ENCODE measurements at places on chromosomes 4 and X. TPM values are rescaled to one million over a fixed set of nuclear protein-coding genes. Genes with fewer than 3 reads are reported as not detected.

Gene FAM53A
- polyA plus RNA-seq = 1.4 TPM

Gene IDH3G
- polyA plus RNA-seq = 65.5 TPM

Gene SULT1B1
- 7.3 TPM for polyA plus RNA-seq

Gene FHDC1
- polyA plus RNA-seq = 22.8 TPM

- DNase-seq = no peak
- no peak overlapping the region for H3K4me3 ChIP-seq
- no peak overlapping the region for H3K27ac ChIP-seq
These were observed 10.1 kb upstream of the RPL39 start for GRCh38 chrX:119801253-119802221.

Gene NHSL2
- polyA plus RNA-seq = 2.0 TPM

Gene ADGRG4
- polyA plus RNA-seq = not detected

DNA sequence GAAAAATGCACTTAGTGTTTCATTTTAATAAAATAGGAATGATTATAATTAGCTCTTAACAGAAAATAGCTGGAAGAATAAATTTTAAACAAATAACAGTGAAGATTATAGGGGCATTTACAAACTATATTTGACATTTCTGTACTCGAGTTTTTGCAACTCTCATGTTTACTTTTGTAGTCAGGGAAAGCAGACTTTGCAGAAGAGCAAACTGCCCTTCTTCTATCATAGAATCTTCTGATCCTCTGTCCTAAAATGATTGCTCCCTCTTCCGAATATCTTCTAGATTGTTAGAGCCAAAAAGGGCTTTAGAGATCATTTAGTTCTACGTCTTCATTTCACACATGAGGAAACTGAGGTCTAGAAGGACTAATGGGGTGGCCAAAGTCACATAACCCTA is 219.0 kb downstream of the RELL1 start:
- no peak overlapping the region for H3K4me3 ChIP-seq
- H3K27ac ChIP-seq = no peak overlapping the region
- no peak for DNase-seq
- H3K27me3 ChIP-seq = no peaks in the 10 kb centered on the region
- H3K4me1 ChIP-seq = no peaks in the 10 kb centered on the region
- H3K36me3 ChIP-seq = no peaks in the 10 kb centered on the region

Gene SRPX
- 71.0 TPM for polyA plus RNA-seq

GRCh38 chrX:99301990-99302389 is 1108.1 kb downstream of the PCDH19 start:
- no peak overlapping the region for H3K27ac ChIP-seq
- H3K4me1 ChIP-seq = no peaks in the 10 kb centered on the region
- DNase-seq = no peak
- peaks cover 14% of the 10 kb centered on the region for H3K27me3 ChIP-seq
- no peaks in the 10 kb centered on the region for H3K36me3 ChIP-seq

DNA sequence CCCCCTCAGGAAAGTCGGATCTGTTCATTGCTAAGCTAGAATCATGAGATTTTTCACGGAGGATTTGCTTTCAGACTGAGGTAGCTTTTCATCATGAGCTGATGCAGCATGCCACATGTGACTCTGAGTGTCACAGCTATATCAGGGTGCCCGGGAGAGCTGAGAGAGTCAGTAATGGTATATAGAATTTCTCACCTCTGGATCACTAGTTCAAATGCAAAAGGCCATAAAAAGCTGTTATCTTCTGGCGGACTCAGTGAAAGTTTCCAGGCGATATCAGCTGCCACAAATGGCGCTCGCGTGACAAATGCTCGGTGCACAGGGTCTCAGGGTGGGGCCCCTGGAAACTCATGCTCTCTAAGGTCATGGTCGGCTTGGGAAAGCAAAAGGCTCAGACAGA is 150.1 kb downstream of the DHX15 start:
- H3K27me3 ChIP-seq = no peaks in the 10 kb centered on the region
- no peaks in the 10 kb centered on the region for H3K4me1 ChIP-seq

Gene XAGE1B
- 4.3 TPM for polyA plus RNA-seq

Gene TMEM128
- 30.1 TPM for polyA plus RNA-seq

DNA sequence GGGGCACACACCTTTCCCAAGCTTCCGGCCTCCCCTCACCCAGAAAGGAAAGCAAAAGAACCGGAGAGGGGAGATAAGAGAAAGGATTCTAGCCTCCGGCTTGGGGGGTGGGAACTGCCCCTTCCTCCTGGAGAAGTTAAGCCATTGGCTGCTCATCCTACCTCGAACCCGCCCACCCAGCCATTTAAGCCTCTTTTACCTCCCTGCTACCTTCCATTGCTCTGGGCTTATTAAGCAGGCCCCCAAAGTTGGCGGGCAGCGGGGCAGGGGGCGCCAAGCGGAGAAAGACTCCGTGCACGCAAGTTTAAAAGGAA is 2.3 kb downstream of the MAML3 start:
- no peaks in the 10 kb centered on the region for H3K27me3 ChIP-seq
- H3K4me3 ChIP-seq = peak overlapping the region; percentile 76
- peak overlapping the region; percentile 98 for H3K27ac ChIP-seq
- no peaks in the 10 kb centered on the region for H3K36me3 ChIP-seq
- peak; percentile 96 for DNase-seq

Gene ZAR1
- polyA plus RNA-seq = 0.22 TPM

- H3K27me3 ChIP-seq = no peaks in the 10 kb centered on the region
- H3K36me3 ChIP-seq = no peaks in the 10 kb centered on the region
- no peak for DNase-seq
- H3K27ac ChIP-seq = no peak overlapping the region
These were observed 249.8 kb upstream of the AADAT start for GRCh38 chr4:170339522-170339921.

GRCh38 chrX:109959356-109959871 is 43.5 kb upstream of the TMEM164 start:
- no peak overlapping the region for H3K4me3 ChIP-seq
- peaks cover 11% of the 10 kb centered on the region for H3K27me3 ChIP-seq
- no peak for DNase-seq
- no peaks in the 10 kb centered on the region for H3K4me1 ChIP-seq

Gene QRFPR
- polyA plus RNA-seq = 0.02 TPM

Gene COX7B2
- polyA plus RNA-seq = not detected

Gene CXCL8
- polyA plus RNA-seq = 33.8 TPM

- H3K4me1 ChIP-seq = no peaks in the 10 kb centered on the region
- no peaks in the 10 kb centered on the region for H3K27me3 ChIP-seq
- no peak overlapping the region for H3K27ac ChIP-seq
- peaks cover 15% of the 10 kb centered on the region for H3K36me3 ChIP-seq
- H3K4me3 ChIP-seq = no peak overlapping the region
These were observed 28.7 kb downstream of the RAB28 start for GRCh38 chr4:13455411-13455810.

Gene MAGT1
- 15.3 TPM for polyA plus RNA-seq

DNA sequence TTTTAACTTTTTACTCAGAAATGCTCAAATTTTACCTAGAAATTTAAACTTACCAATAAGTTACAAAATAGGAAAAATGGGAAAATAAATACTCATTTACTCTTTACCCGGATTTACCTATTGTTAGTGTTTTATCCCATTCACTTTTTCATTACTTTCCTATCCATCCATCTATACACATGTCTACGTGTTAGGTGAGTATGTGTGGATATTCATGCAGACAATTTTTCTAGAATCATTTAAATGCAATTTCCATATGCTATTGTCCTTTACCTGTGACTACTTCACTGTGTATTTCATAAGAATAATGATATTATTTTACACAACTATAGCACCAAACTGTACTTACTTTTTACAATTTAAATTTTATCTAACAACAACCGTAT is 896.6 kb upstream of the INTU start:
- H3K27ac ChIP-seq = no peak overlapping the region
- DNase-seq = no peak
- H3K36me3 ChIP-seq = no peaks in the 10 kb centered on the region
- peaks cover 5% of the 10 kb centered on the region for H3K4me1 ChIP-seq
- no peaks in the 10 kb centered on the region for H3K27me3 ChIP-seq
- no peak overlapping the region for H3K4me3 ChIP-seq

Gene ZCCHC18
- polyA plus RNA-seq = 0.24 TPM

- H3K27me3 ChIP-seq = no peaks in the 10 kb centered on the region
- no peak overlapping the region for H3K4me3 ChIP-seq
- no peak for DNase-seq
- H3K27ac ChIP-seq = no peak overlapping the region
- no peaks in the 10 kb centered on the region for H3K4me1 ChIP-seq
- H3K36me3 ChIP-seq = peaks cover 28% of the 10 kb centered on the region
These were observed 42.6 kb upstream of the TADA2B start for GRCh38 chr4:7000421-7001176.

Gene IL2RG
- 136 TPM for polyA plus RNA-seq

Gene PNCK
- polyA plus RNA-seq = 0.44 TPM

- no peak overlapping the region for H3K27ac ChIP-seq
- no peaks in the 10 kb centered on the region for H3K4me1 ChIP-seq
- no peaks in the 10 kb centered on the region for H3K27me3 ChIP-seq
- no peak for DNase-seq
- no peak overlapping the region for H3K4me3 ChIP-seq
These were observed 10.1 kb upstream of the FGG start for GRCh38 chr4:154622598-154622997.

Gene FAM47E
- 4.4 TPM for polyA plus RNA-seq

DNA sequence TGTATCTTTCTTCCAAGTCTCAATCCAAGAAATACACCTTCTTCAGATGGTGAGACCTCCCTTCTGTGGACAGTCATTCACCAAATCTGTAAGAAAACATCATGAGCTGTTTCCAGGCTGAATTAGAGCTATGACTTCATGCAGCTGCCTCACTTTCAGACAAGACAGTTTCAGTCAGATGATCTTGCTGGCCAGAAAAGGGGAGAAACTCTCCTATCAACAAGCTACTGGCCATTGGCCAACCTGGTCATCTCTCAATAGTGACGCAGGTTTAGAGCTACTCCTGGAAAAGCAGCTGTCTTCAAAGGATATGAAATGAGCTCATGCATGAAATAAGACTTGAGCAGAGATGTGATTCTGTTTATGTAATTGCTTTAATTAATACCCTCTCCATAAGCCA is 69.6 kb upstream of the NDP start:
- no peak overlapping the region for H3K27ac ChIP-seq
- H3K27me3 ChIP-seq = peaks cover 3% of the 10 kb centered on the region
- no peak overlapping the region for H3K4me3 ChIP-seq
- H3K36me3 ChIP-seq = no peaks in the 10 kb centered on the region

DNA sequence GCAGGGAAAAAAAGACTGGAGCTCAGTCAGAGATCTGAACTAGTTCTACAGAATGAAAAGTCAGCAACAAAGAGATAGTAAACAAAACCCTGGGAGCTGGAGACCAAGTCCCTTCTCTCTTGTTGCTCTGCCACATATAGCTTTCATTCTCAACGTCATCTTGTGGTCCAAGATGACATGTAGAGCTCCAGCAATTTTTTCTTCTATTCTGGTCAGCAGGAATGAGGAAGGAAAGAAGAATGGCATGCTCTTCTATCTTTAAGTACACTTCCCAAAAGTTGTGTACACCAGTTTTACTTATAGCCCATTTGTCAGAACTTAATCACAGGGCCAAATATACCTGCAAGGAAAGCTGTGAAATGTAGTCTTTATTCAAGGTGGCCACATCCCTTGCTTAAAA is 45.6 kb downstream of the RAP2C start:
- peaks cover 33% of the 10 kb centered on the region for H3K27me3 ChIP-seq
- no peak overlapping the region for H3K4me3 ChIP-seq
- H3K4me1 ChIP-seq = no peaks in the 10 kb centered on the region
- DNase-seq = no peak

Gene BMPR1B
- 0.65 TPM for polyA plus RNA-seq

Gene NLRP2B
- not detected for polyA plus RNA-seq

DNA sequence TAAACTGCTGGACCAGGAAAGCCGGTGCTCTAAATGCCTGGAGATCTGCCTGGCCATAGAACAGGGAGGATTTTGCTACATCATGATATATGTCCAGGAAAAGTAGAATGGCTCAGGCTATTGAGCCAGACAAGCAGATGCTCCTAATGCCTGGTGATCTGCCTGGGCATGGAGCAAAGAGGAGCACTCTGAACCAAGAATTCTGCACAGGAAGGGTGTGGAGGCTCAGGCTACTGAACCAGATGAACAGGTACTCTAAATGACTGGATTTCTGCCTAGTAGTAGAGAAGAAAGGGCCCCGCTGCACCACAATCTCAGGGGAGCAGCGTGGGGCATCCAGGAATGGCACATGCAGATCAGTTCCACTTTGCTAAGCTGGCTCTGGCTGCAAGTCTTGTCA is 607.9 kb downstream of the ANKRD50 start:
- H3K27me3 ChIP-seq = no peaks in the 10 kb centered on the region
- no peaks in the 10 kb centered on the region for H3K4me1 ChIP-seq
- H3K36me3 ChIP-seq = no peaks in the 10 kb centered on the region

GRCh38 chr4:39732728-39733127 is 34.8 kb downstream of the UBE2K start:
- no peak overlapping the region for H3K4me3 ChIP-seq
- H3K4me1 ChIP-seq = no peaks in the 10 kb centered on the region
- no peaks in the 10 kb centered on the region for H3K27me3 ChIP-seq
- DNase-seq = no peak
- H3K36me3 ChIP-seq = no peaks in the 10 kb centered on the region

Gene SHOX
- not detected for polyA plus RNA-seq

- no peak for DNase-seq
- H3K27me3 ChIP-seq = peaks cover 2% of the 10 kb centered on the region
- H3K4me1 ChIP-seq = no peaks in the 10 kb centered on the region
- no peaks in the 10 kb centered on the region for H3K36me3 ChIP-seq
- peak within 1 kb of the TSS; percentile 49 for H3K27ac ChIP-seq
These were observed at the start of gene AVPR2 for GRCh38 chrX:153903991-153904957. AVPR2 (plus strand) TSS chrX:153904673; CDS start chrX:153905146, 473 bp downstream.

DNA sequence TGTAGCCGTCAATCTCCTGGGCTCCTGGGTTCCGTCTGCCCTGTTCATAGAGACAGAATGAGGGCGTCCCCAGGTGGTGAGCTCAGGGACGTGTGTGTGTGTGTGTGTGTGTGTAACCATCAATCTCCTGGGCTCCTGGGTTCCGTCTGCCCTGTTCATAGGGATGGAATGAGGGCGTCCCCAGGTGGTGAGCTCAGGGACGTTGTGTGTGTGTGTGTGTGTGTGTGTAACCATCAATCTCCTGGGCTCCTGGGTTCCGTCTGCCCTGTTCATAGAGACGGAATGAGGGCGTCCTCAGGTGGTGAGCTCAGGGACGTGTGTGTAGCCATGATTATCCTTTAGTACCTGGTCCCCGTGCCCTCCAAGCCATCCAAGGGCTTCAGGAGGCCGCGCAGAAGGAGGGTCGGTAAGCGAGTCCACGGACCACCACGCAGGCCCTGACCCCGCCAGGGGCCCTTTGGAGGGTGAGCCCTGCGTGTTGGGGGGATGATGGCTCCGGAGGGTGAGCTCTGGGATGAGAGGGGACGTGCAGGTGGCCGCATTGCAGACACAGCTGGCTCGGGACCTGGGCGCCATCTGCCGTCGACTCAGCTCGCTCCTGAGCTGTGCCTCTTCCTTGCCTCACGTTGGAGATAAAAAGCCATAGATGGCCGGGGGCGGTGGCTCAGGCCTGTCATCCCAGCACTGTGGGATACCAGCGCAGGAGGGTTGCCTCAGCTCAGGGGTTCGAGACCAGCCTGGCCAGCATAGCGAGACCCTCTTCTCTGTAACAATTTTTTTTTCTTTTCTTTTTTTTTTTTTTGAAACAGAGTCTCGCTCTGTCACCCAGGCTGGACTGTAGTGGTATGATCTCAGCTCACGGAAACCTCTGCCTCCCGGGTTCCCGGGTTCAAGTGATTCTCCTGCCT is 5.4 kb upstream of the GTPBP6 start:
- no peak overlapping the region for H3K4me3 ChIP-seq
- peak; percentile 59 for DNase-seq
- H3K36me3 ChIP-seq = no peaks in the 10 kb centered on the region
- H3K27me3 ChIP-seq = no peaks in the 10 kb centered on the region
- H3K4me1 ChIP-seq = no peaks in the 10 kb centered on the region
- H3K27ac ChIP-seq = no peak overlapping the region

GRCh38 chr4:104206784-104207183 is 287.9 kb downstream of the CXXC4 start:
- no peak overlapping the region for H3K4me3 ChIP-seq
- no peaks in the 10 kb centered on the region for H3K36me3 ChIP-seq
- no peak for DNase-seq
- H3K4me1 ChIP-seq = no peaks in the 10 kb centered on the region
- H3K27me3 ChIP-seq = no peaks in the 10 kb centered on the region
- H3K27ac ChIP-seq = no peak overlapping the region

Gene GLRA3
- polyA plus RNA-seq = 0.06 TPM

Measured in lung (tissue), 17 donors.